ENCODE measurements at places on chromosomes 7 and 10.

GRCh38 chr7:47787249-47788069 lies 160.8 kb downstream of the PKD1L1 start:
- DNase-seq = no peak

- DNase-seq = peak; percentile 84
Observed at GRCh38 chr7:43869006-43869866, at the start of gene MRPS24. Gene MRPS24 (minus strand): TSS chr7:43869517. CDS start chr7:43869495, 22 bp downstream.

- DNase-seq = no peak
Observed at GRCh38 chr10:11841375-11841774, 18.2 kb downstream of the PROSER2 start.

DNA sequence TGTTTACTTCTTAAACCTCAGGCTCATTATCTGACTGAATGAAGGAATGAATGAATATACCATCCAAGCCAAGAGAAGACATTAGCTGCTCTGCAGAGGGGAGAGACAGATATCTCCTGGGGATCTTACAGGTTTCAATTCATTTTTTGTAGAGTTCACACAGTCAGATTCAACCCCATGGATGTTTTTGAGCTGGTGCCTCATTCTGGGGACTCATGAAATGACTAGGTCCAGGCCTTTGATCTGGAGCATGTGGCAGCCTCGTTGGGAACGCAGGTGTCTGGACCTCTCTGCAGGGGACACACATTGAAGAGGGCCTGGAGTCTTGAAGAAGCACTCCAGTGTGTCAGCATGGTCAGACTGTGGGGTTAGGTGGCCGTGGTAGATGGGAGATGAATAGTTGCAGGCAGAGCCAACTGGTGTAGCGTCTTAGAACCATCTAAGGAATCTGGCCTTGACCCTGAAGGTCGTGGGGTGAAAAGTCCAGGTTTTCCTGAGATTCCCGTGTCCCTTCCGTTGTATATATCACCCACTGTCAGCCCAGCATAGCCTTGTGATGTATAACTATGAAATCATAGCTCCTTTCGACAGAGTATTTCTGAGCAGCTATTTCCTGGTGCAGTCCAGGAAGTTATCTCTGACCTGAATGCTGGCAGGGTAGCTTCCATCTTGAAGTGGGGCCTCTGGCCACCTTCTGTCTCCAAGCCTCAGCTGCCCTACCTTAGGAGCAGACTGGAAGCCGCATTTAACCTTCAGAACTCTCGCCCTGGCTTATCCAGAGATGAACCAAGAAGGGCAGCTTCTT lies 22.3 kb downstream of the BTBD16 start:
- no peak for DNase-seq

DNA sequence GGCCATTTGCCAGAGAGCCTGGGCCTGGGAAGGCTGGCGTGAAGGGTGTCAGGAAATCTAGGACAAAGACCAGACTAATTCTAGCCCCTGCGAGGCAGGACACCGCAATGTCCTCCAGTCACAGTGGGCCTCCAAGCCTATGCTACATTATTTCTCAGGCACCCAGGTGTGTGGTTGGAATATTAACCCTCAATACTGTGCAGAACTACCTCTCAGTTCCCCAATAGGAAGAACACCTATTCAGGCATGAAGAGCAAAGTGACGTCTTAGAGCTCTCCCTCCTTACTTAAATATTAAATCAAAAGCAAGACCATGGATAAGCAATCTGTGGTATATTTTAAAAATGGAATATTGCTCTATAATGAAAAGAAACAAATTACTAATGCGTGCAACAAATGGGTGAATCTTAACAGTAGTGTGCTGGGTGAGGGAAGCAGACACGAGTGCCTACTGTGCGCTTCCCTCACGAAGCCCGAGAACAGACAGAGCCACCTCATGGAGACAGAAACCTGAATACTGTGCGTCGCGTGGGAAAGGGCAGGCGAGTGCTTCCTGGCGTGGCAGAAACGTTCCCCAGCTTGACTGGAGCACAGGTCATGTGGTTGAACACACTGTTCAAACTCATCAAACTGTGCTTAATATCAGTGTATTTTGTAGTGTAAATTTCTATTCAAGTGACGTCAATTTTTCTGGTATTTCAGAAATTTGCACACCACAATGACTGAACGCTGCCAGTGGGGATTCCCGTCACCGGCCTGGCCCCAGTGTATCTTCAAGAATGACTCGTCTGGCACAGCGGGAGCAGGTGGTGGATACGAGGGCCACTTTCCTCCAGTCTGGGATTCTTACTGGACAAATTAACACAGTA lies 15.5 kb upstream of the PTPRN2 start:
- DNase-seq = no peak

GRCh38 chr10:11286261-11286852 lies 268.7 kb downstream of the CELF2 start:
- no peak for DNase-seq

DNA sequence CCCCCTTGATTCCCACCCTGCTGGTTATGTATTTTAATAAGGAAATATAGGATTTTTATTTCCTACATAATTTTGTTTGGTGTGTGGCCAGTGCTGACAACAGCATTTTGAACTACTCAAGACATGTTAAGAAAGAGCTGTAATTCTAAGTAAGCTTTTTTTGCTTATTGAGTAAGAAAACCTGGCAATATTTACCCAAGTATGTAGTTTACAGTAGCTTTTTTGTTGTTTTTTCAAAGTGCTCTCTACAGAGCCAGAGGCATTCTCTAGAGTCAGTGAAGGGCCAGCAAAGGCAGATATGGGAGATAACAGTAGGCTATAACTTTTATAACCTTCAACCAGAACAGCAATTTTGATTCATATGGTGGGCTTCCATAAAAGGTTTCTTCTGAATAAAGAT lies 63.2 kb upstream of the TMEM168 start:
- no peak for DNase-seq

DNA sequence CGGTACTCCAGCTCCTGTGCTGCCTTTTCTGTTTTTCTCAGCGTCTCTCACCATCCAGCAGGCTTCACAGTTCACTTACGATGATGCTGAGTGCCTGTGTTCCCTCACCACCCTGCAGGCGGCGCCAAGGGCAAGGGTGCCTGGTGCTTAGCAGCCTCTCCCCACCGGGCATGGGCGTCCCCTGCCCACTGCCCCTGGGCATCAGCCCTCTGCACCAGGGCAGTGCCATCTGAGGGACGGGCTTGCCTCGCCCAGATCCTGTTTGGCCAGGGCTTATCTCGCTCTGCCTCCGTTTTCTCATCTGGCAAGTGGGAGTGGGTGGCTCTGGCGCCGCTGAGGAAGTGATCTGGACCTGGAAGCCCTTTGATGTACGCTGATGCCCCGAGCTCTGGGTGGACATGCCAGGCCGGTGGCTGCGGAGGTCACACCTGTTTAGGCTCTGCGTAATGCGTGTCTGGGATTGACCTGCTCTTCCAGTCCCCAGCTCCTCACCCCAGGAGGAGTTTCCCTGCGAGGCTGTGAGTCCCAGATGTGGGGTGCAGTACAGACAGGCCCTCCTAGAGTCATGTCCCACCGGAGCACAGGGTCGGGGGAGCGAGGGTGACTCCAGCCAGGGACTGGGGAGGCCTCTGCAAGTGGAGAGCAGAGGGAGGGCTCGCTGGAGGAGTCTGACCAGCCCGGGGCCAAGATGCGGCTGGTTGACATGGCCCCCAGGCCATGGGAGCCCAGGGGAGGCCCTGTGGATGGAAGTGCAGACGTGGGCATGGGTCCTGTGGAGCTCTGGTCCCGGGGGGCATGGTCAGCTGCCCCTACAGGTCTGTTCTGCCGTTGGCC lies 11.8 kb downstream of the TTYH3 start:
- no peak for DNase-seq

Measured in NK-92 treated with Interleukin-12 subunit alpha and Interleukin-12 subunit beta, amount 100 ng/mL, for 24 hours (cell line).